Left kidney (tissue), 8 donors: ENCODE measurements at places on chromosomes 1 and 21.

DNA sequence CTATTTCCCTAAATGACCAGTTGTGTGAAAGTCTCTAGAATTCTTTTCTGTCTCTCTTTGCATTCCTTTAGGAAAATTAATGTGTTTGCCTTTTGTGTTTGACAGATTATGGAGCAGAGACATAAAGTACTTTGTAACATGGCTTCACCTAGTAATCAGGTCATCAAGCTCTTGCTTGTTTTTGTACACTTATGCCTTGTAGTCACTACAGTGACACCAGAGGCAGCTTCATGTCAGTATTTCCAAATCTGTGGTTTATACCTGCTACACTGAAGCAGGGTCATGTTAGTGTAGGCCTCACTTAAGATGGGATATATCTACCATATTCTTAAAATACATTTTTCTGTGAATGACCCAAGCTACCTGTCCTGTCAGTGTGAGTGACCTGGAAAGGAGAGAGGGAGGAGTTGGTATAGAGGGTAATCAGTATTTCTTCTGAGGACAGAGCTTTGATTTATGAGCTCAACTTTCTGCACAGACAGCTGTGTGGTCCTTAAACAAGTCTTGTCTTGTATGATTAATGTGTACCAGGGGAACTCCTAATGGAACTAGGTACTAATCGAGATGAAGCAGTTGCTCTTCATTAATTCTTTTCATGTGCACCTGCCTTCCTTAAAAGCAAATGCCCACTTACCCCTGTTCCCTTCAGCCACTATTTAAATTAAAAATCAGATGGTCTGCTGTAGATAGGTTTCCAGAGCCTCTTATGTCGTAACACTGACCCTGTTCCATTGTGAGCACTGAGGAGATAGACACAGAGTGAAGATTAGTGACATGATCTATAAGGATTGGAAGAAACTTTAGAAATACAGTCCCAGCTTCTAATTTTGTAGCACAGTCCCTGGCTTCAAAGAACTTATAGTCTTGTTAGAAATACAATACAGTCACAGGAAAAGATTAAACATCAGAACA is 45.7 kb downstream of the MACO1 start:
- DNase-seq = no peak

- DNase-seq = no peak
These were observed 48.4 kb upstream of the EDARADD start for GRCh38 chr1:236345728-236346127.

DNA sequence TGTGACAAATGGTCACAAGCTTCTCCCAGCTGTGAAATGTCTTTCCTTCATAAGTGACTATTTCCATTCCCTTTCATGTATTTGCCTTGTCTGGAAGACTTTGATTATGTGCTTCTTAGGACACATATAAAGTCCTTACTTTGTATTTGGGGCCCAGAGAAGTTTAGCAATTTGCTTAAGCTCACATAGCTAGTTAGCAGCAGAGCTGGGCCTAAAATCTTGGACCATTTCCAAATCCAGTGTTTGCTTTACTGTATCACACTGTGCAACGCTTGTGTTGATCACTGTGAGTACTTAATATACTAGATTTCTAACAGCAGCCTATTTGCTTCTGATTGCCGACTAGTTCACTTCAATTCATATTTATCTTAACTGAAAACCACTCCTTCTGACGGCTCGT is 2.2 kb upstream of the KCNA3 start:
- no peak for DNase-seq

DNA sequence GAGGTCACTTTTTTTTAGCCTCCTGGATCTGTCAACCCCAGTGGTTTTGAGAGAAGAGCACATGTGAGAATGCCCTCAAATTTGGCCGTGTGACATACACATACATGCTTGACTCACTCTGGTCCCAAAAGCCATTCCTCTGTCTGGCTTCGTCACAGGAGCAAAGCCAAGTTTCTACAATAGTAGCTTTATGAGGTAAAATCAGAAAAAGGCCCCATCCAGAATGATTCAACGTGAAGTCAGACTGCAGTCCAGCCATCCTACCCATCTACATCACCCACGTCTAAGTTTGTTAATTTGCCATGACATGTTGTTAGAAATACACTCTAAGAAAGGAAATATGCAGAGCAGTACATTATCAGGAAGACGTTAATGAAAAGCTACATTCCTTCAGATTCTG is 245.2 kb downstream of the SDCCAG8 start:
- DNase-seq = no peak

DNA sequence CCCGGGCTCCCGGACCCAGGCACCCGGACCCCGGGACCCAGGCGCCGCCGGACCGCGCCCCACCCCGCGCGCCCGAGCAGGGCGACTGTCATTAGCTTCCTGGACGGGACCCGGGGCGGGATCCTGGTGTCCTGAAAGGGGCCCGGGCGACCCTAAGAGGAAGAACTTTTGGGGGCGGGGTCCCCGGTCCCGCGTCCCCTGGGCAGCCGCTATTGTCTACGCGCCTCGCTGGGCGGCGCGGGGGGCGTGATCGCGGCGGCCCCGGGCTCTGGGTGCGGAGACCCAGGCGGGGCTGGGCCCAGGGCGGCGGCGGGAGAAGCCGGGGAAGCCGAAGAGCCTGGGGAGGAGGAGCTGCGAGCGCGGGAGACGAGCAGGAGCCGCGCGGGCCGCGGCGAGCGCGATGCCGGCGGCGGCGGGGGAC is 465 bp downstream of the HUNK start:
- no peak for DNase-seq
